Fibroblast of the aortic adventitia (primary cell): ENCODE measurements at places on chromosomes 16 and 17.

DNA sequence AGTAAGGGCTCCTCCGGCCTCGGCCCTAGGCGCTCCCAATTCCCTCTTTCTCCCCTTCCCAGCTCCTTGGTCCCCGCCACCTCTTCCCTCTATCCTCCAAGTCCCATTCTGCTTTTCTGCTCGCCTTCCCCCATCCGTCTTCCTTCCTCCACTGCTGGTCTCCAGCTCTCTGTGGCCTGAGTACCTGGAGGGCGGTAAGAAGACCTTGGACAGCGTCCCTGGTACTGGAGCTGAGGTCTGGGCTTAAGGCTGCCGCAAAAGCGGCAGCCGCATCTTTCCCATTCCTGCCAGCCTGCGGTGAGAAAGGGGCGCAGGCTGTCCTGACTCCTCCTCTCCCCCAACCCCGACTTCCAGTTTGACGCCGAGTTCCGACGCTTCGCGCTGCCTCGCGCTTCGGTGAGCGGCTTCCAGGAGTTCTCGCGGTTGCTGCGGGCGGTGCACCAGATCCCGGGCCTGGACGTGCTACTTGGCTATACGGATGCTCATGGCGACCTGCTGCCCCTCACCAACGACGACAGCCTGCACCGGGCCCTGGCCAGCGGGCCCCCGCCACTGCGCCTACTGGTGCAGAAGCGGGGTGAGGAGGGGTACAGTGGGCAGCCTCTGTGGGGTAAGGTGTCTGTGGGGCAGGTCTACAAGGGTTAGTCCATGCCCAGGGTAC, 471 bp downstream of the PARD6A start:
- peak; percentile 31 for DNase-seq

GRCh38 chr17:27332047-27332393, 38.1 kb downstream of the WSB1 start:
- no peak for DNase-seq

DNA sequence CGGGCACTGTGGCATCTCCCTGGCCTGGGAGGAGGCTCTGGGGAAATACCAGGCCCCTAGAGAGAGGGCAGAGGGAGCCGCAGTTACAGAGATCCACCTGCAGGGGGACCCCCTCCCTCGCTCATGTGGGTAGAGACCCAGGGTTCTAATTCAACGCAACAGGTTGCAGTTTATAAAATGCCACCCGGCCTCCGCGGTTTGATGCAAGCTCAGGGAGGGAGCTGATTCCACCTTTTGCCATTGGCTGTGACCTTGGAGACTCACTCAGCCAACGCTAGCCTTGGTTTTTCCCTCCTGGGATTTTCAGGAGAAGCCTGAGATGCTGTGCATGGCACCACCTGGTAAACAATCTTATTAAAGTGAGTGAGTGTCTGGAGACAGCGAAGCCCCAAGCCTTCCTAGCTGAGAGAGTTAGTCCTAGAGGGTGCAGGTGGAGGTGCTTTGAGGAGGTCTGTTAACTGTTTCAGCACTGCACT, 12.1 kb downstream of the TTLL6 start:
- peak; percentile 52 for DNase-seq

- DNase-seq: no peak
Observed at GRCh38 chr16:12409700-12410099, 394.0 kb downstream of the CPPED1 start.

- DNase-seq: no peak
Observed at GRCh38 chr16:4239682-4240175, 2.2 kb downstream of the SRL start.

DNA sequence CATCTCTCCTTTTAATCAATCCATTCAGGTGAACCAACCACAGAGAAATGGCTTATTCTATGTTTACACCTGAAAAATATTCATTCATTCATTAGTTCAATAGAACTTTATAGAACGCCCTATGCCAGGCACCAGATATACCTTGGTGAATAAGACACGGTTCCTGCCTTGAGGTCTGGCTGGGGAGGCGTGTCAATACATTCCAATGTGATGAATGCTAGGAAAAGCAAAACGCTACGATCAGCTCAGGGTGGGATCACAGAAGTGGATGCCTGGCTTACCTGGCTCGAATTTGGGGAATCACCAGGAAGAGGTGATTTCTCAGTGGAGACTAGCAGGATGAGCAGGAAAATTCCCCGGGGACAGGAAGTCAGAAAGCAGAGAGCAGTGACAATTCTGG, 17.5 kb upstream of the WFIKKN2 start:
- DNase-seq: no peak

DNA sequence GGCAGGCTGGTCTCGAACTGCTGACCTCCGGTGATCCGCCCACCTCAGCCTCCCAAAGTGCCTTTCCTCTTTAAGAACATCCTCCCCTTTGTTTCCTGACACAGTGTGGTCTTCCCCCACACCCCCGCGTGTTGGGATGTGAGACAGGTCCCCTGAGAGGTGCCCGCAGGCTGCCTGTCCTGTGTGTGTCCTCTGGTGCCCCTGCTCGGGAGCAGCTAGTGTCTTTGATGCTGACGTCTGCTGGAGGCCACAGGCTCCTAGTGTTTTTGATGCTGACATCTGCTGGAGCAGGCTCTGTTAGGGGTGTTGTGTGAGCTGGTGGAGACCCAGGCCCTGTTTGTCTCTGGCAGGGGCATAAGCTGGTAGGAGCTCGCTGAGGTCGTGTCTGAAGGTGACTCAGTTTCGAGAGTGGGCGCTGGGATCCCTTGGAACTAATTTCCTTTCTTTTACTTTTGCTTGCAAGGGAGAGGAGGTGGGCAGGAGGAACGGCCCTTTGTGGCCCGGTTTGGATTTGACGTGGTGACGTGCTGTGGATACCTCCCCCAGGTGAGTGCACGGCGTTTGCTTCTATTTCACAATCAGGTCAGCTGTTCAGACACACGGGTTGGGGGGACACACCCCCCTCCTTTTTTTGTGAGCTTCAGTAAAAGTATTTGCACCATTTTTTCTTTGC, 6.0 kb downstream of the FN3KRP start:
- no peak for DNase-seq

- no peak for DNase-seq
Observed at GRCh38 chr17:17766077-17766743, 70.6 kb downstream of the SREBF1 start.

DNA sequence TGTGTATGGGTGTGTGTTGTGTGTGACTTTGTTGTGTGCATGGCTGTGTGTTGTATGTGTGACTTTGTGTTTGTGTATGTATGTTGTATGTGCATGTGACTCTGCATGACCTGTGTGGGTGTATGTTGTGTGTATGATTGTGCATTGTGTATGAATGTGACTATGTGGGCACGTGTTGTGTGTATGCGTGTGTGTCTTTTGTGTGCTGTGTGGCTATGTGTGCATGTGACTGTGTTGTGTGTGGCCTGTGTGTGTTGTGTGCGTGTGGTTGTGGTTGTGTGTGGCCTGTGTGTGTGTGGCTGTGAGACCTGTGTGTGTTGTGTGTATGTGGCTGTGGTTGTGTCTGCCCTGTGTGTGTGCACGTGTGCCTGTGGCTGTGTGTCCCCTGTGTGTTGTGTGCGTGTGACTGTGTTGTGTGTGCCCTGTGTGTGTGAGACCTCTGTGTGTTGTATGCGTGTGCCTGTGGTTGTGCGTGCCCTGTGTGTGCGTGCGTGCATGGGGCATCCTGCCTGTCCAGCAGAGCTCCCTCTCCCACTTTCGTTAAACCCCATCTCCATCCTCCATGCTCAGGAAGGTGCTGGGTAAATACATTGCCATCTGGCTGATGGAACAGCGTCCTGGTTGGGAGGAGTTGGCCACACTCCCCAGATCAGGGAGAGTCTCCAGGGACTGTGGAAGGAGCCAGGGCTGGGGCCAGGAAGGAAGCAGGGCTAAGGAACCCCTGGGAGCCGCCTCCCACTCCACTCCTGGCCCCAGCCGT, 90.1 kb upstream of the GSE1 start:
- DNase-seq: peak; percentile 64

DNA sequence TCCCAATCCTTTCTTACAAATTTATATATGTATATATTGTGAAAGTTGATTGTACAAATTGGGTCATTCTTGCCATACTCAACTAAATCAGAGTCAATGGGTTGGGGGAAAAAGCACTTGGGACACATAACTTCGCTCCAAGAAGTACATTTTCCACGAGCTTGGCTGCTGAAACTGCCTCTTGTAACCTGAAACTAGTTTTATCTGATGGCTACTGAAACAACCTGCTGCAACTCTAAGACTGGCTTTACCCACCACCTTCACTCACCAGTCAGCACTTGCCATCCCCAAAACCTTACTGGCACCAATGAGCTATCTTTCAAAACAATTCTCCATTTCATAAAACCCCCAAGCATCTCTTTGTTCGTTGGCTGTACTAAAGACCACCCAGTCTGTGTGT, 14.5 kb upstream of the MYCBPAP start:
- DNase-seq: no peak

- no peak for DNase-seq
Observed at GRCh38 chr17:42922294-42922693, 21.7 kb downstream of the G6PC1 start.

- no peak for DNase-seq
Observed at GRCh38 chr17:7843257-7843535, 9.2 kb downstream of the KDM6B start.

DNA sequence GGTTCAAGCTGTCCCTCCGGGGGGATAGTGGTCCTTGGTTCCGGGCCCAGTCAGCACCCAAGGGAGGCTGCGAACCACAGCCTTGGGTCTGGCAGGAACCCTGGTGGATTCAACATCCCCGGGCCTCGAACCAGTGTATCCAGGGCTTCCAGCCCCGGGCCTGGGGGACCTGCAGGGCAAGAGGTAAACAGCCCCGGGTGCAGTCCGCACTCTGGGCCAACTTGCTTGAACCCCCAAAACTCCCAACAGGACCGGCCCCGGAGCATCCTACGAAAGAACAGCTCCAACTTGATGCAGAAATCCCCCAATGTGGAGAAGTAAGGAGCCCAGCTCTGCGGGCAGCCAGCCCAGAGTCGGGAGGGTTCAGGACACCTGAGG, 1.5 kb upstream of the NEURL4 start:
- DNase-seq: no peak

DNA sequence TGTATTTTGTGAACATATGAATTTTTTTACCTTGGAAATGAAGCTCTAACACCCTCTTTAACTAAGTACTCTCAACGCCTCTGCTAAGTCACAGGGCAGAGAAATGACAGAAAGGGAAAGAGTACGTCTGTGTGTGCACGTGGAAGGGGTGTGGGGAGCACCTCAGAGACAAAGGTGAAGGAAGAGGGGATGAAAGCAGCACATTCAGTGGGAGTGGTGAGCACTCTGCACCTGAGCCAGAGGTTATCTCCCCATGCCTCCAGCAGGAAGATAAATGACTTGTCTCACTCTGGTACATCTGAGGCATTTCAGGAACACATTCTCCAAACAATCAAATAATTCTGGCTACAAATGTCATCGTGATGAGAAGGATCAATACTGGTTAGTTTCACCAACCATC, 15.0 kb downstream of the GNA13 start:
- DNase-seq: no peak

GRCh38 chr17:4004517-4005295, 40.5 kb upstream of the ATP2A3 start:
- peak; percentile 21 for DNase-seq

DNA sequence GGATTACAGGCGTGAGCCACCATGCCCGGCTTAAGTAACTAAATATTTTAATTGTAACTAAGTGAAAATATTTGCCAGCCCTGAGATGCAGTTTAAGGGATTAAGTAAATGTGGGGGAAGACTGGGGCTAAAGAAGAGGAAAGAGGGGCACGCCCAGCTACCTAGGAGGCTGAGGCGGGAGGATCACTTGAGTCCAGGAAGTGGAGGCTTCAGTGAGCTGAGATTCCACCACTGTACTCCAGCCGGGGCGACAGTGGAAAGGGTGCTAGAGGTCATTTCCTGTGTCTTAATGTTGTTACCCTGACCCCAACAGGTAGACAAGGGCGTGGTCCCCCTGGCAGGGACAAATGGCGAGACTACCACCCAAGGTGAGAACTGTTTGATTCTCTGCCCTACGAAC, 2.8 kb downstream of the ALDOA start:
- DNase-seq: no peak

DNA sequence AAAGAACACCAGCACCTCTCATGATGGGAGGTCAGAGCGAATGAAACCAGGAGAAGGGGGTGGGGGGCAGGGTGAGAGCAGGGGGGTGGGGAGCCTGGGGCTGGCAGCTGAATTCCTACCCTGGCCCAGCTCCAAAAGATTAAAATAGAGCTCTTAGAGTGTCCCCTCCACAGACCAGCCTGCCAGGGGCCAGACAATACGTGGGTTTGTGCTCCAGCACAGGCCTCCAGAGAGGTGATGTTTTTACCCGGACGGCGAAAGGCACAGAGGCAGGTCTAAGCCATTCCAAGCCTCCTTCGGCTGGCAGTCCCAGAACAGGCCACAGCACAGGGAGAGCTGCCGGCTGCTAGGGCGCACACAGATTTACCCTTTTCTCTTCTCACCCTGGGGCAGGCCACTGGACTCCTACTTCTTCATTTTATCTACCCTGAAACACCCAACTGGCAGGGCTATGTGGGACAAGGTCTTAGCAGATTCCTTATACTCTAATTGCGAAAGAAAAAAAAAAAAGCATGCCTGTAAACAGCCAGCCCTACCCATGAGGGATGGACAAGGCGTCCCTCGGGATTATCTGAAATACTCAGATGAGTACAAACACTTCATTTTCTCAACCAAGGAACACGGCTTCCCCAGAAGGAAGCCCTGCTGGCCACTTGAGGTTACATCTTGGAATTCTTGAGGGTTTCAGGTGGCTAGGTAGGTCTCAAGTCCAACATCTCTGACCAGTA, 71.9 kb upstream of the NOG start:
- DNase-seq: no peak

GRCh38 chr16:12637002-12637401, 166.7 kb downstream of the CPPED1 start:
- no peak for DNase-seq

DNA sequence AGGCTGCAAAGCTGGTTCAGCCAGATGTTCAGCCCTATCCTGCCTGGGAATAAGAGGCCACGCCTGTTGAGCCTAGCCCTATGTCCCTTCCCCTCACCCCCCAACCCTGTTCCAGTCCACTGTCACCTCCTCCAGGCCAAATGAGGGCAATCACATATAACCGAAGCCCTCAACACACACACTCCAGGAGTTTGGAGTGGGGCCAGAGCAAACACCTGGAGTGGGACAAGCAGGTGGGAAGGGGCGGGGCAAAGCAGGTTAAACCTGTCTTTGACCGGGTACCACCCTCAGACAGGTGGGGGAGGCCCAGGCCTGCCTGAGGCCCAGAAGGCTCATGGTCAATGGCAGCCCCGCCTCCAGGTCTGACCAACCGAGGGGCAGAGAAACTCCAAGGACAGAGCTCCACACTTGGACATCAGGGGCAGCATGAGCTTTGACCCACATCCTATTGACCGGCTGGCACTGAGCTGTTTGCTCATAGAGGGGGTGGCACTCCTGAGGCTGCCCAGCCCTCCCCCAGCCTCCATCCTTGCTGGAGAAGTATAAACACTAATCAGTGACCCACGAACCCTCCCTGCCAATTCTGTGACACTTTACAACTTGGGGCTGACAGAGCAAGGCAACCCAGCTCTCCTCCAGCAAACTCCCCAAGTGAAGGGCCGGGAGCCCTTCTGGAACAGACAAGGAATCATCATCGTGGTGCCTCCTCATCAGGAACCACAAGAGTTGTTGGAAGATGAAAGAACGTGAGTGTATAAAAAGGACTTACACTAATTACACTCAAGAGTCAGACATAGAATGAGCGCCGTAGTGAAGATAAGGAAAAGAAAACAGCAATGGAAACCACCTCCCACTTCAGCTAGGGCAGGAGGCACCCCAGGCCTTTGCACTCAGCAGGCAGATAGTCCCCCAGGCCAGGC, 1.5 kb downstream of the ESRP2 start:
- DNase-seq: no peak

GRCh38 chr17:32648450-32648849, 161.7 kb downstream of the CDK5R1 start:
- no peak for DNase-seq
